ENCODE measurements at places on chromosomes 2 and 18. TPM values are rescaled to one million over a fixed set of nuclear protein-coding genes. Genes with fewer than 3 reads are reported as not detected.

Gene CMPK2
- polyA plus RNA-seq, result 3.6 TPM

Gene CREG2
- polyA plus RNA-seq, result 0.51 TPM

Gene SPATA3
- not detected for polyA plus RNA-seq

Gene VAMP8
- polyA plus RNA-seq, result 89.9 TPM

Gene DHRS9
- polyA plus RNA-seq, result 0.54 TPM

Gene VWC2L
- not detected for polyA plus RNA-seq

Gene SOS1
- polyA plus RNA-seq, result 17.3 TPM

Gene SNORC
- polyA plus RNA-seq, result 0.98 TPM

Gene STARD6
- polyA plus RNA-seq, result not detected

Gene UGT1A5
- not detected for polyA plus RNA-seq

Gene INPP5D
- polyA plus RNA-seq, result 8.4 TPM

Gene CD207
- 0.06 TPM for polyA plus RNA-seq

Gene SRBD1
- polyA plus RNA-seq, result 7.2 TPM

Gene SERPINB13
- not detected for polyA plus RNA-seq

Gene UPP2
- polyA plus RNA-seq, result not detected

Gene GREB1
- 0.86 TPM for polyA plus RNA-seq

Gene BOK
- polyA plus RNA-seq, result 95.8 TPM

Data from urinary bladder (tissue), 4 donors.